ENCODE measurements at places on chromosomes 11 and 22. TPM values are rescaled to one million over a fixed set of nuclear protein-coding genes. Genes with fewer than 3 reads are reported as not detected.
A peak's percentile ranks its signal among the peaks of the same experiment; 100 is the strongest.

The RTN4RL2 gene
- 24.0 TPM for total RNA-seq

The MPPED2 gene
- not detected for total RNA-seq

The OR51B4 gene
- total RNA-seq = 43.7 TPM

DNA sequence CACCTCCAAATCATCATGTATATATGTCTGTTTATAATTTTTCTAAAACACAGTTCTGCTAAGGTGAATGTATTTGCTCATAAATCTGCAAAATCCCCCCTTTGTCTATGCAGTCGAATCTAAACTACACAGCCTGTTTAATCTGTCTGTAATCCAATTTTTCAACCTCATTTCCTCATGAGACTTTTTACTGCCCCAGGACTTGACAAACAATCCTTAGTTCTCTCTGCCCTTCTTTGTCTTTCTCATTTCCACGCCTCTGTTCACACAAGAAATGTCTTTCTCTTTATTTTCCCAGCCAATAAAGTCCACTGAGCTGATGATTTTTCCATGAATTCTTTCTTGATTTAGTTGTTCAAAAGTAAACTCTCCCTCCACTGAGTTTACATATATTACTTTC, 1154.3 kb downstream of the FAM181B start:
- DNase-seq = no peak
- H3K4me3 ChIP-seq = no peak overlapping the region

DNA sequence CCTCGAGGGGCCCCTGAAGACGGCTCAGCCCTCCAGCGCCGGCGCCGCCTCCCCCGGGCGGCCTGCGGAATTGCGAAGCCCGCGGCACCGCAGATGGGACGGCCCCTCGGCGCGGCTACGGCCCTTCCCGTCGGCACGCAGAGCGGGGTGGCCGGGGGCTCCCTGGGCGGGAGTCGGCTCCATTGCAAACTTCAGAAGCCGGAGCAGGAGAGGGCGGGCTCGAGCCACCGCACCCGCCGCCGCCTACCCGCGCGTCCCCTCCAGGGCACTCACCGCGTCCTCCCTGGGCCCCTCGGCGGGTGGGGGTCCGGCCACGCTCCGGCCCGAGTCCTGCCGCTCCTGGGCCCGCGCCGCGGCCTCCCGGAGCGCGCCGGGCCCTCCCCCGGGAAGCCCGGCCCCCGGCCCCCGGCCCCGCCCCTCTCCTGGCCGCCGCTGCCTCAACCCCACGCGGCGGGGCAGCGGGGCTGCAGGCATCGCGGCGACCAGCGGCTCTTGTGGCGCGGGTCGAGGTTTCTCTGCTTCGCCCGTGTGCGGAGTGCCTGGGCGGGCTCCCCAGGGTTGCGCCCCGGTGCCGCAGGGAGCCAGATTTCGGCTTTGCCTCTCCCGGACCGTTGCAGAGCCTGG, at the start of gene PACSIN3:
PACSIN3 (minus strand) TSS at position 359 of the 624 bp plus-strand sequence. CDS start 3,707 bp downstream, outside the sequence.
- no peaks in the 10 kb centered on the region for H3K27me3 ChIP-seq
- H3K27ac ChIP-seq = peak within 1 kb of the TSS; percentile 96
- no peaks in the 10 kb centered on the region for H3K36me3 ChIP-seq
- DNase-seq = no peak

DNA sequence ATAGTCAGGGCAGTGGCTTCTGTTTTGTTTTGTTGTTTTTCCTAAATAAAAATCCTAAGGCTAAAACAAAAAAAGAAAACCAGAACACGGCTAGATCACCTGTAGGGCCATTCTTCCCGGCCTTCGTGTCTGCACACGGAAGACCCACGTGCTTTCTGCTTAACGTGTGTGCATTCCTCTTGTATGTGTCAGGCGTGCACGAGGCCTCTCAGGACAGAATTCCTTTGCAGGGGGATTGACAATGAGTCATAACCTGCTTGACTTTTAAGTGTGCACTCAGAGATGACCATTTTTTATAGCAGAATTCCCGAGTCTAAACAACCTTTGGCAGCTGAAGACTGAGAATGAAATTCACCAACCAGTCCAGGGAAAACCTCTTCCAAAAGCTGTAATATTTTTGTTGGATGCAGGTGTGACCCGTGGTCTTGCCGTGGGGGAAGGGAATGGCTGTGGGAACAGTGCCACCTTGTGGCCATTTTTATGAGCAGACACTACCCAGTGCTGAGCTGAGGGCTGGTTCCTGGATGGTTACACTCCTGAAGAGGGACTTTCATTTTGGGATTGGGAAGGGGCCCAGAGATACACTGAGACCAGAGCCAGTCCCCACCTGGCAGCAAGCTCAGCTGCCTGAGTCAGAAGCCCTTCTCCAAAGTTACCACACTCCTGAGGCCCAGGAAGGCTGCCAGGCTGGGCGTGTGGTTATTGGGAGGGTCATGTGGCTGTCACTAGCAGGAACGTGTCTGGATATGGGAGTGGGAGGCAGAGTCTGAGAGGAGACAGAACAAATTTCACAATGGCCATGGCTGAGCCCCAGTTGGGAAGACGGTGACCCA, 35.7 kb upstream of the DKK3 start:
- peak overlapping the region; percentile 27 for H3K4me3 ChIP-seq
- DNase-seq = peak; percentile 92

GRCh38 chr11:61695917-61696316, 15.7 kb downstream of the DAGLA start:
- peaks cover 66% of the 10 kb centered on the region for H3K4me1 ChIP-seq
- H3K36me3 ChIP-seq = no peaks in the 10 kb centered on the region
- no peaks in the 10 kb centered on the region for H3K27me3 ChIP-seq
- H3K27ac ChIP-seq = peak overlapping the region; percentile 45
- peak overlapping the region; percentile 33 for H3K4me3 ChIP-seq

Measured in HCT116 (cell line).